Effector CD4-positive, alpha-beta T cell (primary cell): ENCODE measurements at places on chromosomes 3 and 15.

- DNase-seq, result peak; percentile 89
Observed at GRCh38 chr15:59656897-59657634, at the start of gene GTF2A2. Gene GTF2A2, minus strand, starts transcription at chr15:59657515. Its CDS starts 5,238 bp downstream, at chr15:59652277.

- no peak for DNase-seq
Observed at GRCh38 chr15:51250217-51251011, 88.0 kb downstream of the CYP19A1 start.

GRCh38 chr15:51285399-51285798 lies 53.0 kb downstream of the CYP19A1 start:
- no peak for DNase-seq

DNA sequence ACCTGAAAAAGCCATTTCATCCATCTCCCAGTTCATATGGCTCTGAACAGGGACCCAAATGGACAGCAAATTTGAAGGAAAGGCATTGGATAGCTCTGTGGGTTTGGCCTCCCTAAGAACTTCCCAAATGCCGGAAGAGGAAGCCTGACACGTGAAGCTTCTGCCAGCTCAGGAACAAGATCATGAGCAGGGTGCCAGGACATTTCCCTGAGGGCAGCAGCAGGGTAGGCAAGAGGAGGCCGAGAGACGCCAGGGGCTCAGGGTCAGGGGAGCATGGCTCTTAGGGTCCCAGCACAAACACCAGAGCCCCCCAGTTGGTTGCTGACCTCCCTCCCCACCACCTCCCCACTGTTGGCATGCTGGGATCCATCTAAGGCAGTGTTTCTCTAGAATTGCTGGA lies 187.5 kb downstream of the MEGF11 start:
- DNase-seq, result no peak

DNA sequence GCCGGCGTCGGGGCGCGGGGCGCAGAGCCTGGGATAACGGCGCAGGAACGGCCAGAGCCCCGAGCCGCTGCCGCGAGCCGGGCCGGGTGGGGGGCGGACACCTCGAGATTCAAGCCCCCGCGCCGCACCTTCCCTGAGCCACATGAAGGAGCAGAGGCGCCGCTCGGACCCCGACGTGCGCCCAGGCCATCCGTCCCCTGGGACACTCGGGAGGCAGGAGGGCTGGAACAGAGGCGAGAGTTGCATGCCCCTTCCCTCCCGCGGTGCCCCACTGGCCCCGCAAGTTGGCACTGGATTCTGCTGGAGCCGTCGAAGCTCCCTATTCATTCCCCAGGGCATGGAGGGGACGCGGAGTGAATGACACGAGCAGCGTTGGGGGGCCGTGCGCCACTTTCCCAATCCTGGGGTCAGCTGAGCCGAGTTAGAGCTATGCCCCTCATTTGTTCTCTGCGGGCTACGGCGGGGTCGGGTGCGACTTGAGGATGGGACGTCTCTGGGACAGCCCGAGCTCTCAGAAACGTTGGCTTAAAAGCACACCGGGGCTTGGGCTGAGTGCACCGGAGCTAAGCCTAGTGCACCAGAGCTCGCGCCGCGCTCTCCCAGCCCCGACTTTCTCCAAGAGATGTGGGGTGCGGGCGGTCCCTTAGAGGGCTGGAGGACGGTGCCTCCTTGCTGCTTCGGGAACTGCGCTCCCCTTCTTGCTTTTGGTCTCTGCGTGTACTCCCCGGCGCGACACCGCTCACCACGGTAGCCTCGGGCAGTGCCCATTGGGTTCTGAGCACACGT lies 588 bp downstream of the SLC6A1 start:
- DNase-seq, result no peak

- no peak for DNase-seq
Observed at GRCh38 chr3:177835917-177836316, 638.6 kb upstream of the TBL1XR1 start.

- no peak for DNase-seq
Observed at GRCh38 chr15:96505014-96505413, 174.5 kb downstream of the NR2F2 start.

- no peak for DNase-seq
Observed at GRCh38 chr3:43996379-43997301, 245.0 kb upstream of the TOPAZ1 start.

GRCh38 chr3:127158614-127159229 lies 34.2 kb upstream of the PRR23E start:
- no peak for DNase-seq

- no peak for DNase-seq
Observed at GRCh38 chr15:29131840-29132420, 137.7 kb downstream of the NSMCE3 start.

DNA sequence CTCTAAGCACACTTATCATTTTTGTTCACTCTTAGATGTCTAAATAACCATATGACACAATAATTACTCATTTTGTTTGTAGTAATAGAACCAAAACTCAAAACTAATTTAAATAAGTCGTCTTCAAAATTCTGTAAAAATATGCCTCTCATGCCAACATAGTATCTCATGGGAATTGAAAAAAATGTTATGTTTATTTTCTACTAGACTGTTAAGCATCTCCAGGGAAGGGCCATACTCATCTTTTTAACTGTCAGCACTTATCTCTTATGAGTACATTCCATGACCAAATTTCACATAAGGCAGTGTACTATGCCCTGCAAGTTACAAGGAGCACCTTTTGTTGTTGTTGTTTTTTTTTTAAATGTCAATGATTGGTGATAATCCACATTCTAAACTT lies 18.3 kb upstream of the USF3 start:
- no peak for DNase-seq

DNA sequence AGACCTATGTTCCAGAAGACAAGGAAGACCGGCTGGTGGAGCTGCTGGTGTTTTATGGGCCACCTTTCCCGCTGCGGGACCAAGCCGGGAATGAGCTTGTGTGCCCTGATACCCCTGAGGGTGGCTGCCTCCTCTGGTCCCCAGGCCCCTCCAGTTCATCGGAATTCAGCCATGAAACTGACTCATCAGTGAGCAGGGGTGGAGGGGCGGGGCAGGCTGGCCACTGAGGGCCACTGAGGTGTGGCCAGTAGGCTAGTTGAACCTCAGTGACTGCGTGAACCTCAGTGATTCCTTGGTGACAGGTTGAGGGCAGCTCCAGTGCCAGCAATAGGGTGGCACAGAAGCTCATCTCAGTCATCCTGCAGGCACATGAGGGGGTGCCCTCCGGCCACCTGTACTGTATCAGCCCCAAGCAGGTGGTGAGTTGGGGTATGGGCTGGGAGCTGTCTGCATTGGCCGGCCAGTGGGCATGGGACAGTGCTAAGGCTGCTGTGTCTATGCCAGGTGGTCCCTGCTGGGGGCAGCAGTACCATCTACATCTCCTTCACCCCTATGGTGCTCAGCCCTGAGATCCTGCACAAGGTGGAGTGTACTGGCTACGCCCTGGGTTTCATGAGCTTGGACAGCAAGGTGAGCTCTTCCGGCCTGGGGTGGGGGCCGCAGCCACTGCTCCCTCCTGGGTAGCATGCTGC lies 20.3 kb downstream of the ACAA1 start:
- DNase-seq, result no peak

DNA sequence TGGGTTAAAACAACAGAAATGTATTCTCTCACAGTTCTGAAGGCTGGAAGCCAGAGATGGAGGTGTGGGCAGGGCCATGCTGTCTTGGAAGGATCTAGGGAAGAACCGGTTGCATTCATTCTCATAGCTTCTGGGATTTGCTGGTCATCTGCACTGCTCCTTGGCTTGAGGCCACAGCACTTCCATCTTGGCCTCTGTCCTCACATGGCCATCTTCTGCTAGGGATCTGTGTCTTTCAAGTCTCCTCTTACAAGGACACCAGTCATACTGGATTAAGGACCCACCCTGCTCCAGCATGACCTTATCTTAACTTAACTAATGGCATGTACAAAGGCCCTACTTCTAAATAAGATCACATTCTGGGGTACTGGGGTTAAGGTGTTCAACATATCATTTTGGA lies 47.7 kb downstream of the RPLP1 start:
- DNase-seq, result no peak

GRCh38 chr3:23239211-23240068 lies 36.3 kb downstream of the UBE2E2 start:
- no peak for DNase-seq

DNA sequence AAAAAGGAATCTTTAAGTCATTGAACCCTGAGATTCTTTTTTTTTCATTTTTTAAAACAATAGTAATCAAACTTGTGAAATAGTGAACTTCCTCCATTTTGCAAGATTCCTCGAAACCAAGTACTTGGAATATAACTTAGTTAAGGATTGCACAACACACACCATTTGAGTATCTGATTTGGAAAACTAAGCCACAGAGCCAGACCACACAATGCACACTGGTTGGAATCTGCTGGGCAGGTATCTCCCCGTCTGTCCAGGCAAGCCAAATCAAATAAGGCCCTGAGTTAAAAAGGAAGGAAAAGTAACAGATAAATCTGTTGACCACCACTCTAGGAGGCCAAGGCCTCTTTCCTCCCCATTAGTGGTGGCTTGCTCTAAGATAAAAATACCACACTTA lies 177.5 kb upstream of the ICE2 start:
- DNase-seq, result no peak

DNA sequence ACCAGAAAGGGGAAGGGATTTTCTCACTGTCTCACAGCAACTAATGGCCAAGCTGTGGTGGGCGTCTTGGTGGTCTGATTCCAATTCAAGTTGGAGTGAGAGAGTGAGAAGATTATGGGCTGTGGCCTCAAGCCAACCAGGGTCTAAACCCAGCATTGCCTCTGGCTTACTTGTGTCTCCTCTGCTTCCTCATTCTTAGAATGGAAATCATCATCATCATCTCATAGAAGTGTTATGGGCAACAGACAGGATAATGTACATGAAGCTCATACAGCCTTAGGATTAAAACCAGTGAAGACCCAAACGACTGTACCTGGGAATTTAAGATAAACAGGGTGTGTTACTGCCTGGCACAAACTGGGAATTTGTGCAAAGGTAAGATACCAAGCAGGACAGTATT lies 29.1 kb upstream of the IREB2 start:
- no peak for DNase-seq

GRCh38 chr3:146396792-146397191 lies 72.6 kb downstream of the PLSCR2 start:
- no peak for DNase-seq

DNA sequence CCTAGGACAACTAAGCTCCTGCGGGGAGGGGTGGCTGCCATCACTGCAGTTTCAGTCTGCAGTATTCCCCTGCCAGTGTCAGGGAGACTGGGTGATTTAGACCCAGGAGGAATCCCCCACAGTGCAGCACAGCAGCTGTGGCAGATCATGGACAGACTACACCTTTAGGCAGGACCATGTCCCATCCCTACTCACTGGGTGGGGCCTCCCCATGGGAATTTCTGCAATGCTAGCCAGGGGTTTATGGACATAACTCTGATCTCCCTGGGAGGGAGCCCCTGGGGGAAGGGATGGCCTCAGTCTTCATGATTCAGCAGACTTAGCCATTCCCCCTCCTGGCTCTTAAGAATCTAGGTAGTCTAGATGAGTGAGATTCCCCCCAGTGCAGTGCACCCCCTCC lies 130.1 kb upstream of the STAC start:
- no peak for DNase-seq

GRCh38 chr3:187708696-187709095 lies 6.3 kb upstream of the RTP2 start:
- no peak for DNase-seq

- no peak for DNase-seq
Observed at GRCh38 chr3:112170046-112170445, 37.0 kb upstream of the GCSAM start.

- no peak for DNase-seq
Observed at GRCh38 chr15:89442671-89443307, 53.6 kb downstream of the RHCG start.

DNA sequence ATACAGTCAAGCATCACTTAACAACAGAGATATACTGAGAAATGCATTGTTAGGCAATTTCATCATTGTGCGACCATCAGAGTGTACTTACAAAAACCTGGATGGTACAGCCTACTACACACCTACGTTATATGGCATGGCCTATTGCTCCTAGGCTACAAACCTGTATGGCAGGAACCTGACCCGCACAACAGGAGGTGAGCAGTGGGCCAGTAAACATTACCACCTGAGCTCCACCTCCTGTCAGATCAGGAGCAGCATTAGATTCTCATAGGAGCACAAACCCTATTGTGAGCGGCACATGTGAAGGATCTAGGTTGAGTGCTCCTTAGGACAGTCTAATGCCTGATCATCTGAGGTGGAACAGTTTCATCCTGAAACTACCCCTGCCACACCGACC lies 89.7 kb downstream of the SCAPER start:
- DNase-seq, result no peak

- no peak for DNase-seq
Observed at GRCh38 chr3:15384510-15385237, 42.7 kb downstream of the METTL6 start.

- no peak for DNase-seq
Observed at GRCh38 chr3:107992976-107993684, 97.7 kb downstream of the CD47 start.

DNA sequence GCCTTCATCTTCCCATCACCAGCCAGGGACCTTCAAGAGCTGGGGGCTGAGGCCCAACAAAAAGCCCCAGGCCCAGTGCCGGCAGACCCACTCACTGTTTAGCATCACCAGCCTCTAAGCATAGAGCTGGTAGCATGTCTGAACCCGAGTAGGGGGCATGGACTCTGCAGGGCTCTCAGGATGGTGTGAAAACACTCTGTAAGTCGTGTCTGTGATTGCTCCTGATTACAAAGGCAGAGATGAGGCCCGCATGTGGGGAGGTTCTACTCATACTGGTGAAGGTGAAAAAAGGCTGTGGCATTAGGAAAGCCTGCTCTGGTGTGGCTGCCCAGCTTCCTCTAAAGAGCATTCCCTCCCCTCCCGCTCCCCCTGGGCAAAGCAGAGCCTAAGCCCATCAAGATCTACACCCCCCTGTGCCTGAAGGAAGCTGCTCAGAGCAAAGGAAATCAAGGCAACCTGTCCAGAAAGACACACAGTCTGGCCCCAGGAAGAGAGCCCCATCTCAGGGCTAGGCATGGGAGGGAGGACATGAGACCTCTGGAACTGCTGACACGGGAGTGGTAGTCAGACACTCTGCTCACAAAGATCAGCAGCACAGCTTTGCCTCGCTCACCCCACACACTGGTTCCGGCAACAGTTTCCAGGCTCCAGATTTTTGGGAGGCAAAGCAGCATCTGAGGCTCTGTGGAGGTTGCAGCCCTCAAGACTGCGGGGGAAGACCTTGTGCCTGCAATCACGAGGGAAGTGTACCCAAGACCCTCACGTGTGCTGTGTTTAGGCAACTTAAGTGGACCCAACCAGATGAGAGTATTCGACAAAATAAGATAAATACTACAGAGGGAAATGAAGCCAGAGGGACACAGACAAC lies 36.7 kb downstream of the CCDC12 start:
- DNase-seq, result no peak

DNA sequence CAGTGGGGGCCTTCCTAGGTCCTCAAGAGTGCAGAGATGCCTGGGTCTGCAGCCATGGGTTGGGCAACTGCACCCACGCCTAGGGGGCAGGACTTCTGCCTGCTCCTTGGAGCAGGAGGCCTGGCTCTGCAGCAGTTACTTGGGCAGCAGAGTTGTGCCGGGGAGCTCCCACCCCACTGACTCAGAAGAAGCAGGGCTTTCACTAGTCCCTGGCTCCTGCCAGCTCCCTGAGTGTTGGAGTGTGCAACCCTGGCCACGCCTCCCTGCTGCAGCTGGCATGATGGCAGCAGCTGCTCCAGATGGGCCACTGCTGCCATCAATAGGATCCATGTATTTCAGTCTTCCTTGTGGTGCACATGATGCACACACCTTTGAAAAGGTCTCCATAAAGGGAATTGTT lies 40.6 kb upstream of the KCNH8 start:
- no peak for DNase-seq
